ENCODE measurements at places on chromosomes 5 and 9.

- DNase-seq, result no peak
These were observed 197.9 kb downstream of the SH3GL2 start for GRCh38 chr9:17776735-17777134.

DNA sequence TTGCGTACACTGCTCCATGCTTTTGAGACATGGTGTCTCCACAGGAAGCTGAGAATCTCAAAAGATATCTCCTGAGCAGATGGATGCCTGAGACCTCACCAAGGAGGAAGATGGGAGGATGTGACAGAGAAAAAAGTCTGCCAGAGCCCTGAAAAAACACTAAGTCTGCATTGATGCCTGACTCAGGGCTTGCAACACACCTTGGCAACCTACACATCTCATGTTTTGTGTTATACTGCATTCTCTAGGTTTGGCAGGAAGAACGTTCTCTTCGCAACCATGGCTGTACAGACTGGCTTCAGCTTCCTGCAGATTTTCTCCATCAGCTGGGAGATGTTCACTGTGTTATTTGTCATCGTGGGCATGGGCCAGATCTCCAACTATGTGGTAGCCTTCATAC, 19.2 kb downstream of the SLC22A4 start:
- no peak for DNase-seq

GRCh38 chr5:16572289-16573015, 44.3 kb downstream of the RETREG1 start:
- no peak for DNase-seq

GRCh38 chr5:81878333-81878732, 93.5 kb upstream of the ATG10 start:
- DNase-seq, result no peak

GRCh38 chr5:89584339-89584956, 701.5 kb upstream of the MEF2C start:
- no peak for DNase-seq

DNA sequence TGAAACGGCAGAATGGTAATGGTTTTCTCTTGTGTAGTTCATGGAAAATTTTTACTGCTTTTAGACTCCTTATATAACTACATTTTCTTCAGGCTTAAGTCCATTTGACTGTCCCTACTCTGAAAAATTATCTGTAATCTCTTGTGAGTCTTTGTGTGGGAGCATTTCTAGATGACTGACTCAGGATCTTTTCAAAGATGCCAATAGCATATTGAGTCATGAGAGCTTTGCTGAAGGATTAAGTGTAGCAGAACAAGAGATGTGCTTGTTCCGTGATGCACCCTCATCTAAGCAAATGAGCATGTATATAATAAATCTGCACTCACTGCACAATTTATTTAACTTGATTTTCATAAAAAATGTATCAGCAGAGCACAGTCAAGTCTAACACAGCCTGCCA, 298.7 kb upstream of the CDH6 start:
- DNase-seq, result no peak

DNA sequence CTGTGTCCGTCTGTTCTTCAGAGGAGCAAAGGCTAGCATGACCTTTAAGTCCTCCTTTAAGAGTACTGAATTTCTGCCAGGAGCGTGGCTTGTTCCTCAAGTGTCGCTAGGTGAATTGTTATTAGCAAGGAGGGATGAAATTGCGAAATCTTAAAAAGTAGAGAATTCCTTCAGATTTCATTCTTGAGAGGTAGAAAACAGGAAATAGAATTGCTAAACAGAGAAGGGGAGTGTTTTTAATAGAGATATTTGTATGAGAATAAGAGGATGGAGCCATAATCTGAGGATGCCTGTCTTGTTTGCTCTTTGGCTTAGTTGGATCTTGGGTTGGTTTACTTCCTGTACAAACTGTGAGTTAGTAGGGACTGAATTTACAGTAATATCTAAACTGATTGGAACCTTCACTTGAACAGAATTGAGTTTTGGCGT, 39.2 kb downstream of the EXOSC2 start:
- no peak for DNase-seq

DNA sequence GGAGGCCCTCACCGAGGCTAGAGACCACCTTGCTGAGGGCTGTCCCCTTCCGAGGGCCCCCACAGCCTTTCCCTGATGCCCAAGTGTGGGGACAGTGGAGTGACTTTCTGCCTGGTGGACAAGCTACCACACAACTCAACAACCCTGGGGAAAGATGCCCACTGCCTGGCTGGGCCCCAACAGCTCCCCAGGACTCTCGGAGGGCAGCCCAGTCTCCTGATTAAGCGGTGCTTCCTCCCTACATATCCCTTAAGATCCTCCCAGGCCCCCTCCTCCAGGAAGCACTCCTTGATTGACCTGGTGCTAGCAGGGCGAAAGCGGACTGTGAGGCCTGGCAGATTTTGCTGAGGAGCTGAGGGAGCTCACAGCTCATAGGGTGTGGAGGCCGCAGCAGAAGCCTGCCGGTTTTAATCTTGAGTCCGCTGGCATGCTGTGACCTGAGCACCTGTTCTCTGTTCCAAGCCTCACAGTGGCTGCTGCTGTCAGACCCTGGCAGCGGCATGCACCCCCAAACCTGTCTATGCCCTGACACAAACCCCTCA, 2.2 kb downstream of the NSMF start:
- DNase-seq, result no peak

Data from activated CD4-positive, CD25-positive, alpha-beta regulatory T cell treated with anti-CD3 and anti-CD28 coated beads, Interleukin-2, amount 50 U/mL, for 16 hours (primary cell).